Transverse colon (tissue), 4 donors: ENCODE measurements at places on chromosomes 7 and 10.

DNA sequence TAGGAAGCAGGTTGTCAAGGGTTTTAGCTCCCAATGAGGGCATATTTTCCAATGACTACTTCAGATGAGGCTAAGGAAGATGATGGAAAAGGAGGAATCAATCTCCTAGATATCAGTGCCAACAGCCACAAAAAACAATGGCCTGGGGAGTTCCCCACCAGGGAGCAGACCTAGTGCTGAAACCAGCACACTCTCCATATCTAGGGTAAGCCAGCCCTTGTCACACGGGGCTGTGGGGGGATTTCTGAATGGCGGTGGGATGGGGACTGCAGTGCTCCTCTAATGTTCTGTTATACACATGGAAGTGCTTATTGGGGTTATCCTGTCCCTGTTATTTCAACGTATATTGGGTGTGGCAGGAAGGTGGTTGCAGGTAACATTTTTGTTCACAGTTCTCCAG is 18.5 kb downstream of the EPC1 start:
- H3K4me3 ChIP-seq = no peak overlapping the region
- H3K27me3 ChIP-seq = no peaks in the 10 kb centered on the region
- no peaks in the 10 kb centered on the region for H3K36me3 ChIP-seq
- no peak overlapping the region for H3K27ac ChIP-seq

GRCh38 chr7:43872406-43873110 is 3.2 kb upstream of the MRPS24 start:
- H3K36me3 ChIP-seq = no peaks in the 10 kb centered on the region
- no peaks in the 10 kb centered on the region for H3K27me3 ChIP-seq
- peak; percentile 63 for DNase-seq
- no peak overlapping the region for H3K4me3 ChIP-seq
- peak overlapping the region; percentile 66 for H3K27ac ChIP-seq

- no peaks in the 10 kb centered on the region for H3K4me1 ChIP-seq
- no peak for DNase-seq
- peaks cover 9% of the 10 kb centered on the region for H3K36me3 ChIP-seq
- H3K27me3 ChIP-seq = no peaks in the 10 kb centered on the region
These were observed 23.0 kb downstream of the DENND11 start for GRCh38 chr7:141679014-141679413.

GRCh38 chr7:2019711-2020511 is 212.8 kb downstream of the MAD1L1 start:
- H3K36me3 ChIP-seq = no peaks in the 10 kb centered on the region
- no peak overlapping the region for H3K4me3 ChIP-seq
- no peaks in the 10 kb centered on the region for H3K27me3 ChIP-seq
- DNase-seq = peak; percentile 41
- peaks cover 8% of the 10 kb centered on the region for H3K4me1 ChIP-seq

DNA sequence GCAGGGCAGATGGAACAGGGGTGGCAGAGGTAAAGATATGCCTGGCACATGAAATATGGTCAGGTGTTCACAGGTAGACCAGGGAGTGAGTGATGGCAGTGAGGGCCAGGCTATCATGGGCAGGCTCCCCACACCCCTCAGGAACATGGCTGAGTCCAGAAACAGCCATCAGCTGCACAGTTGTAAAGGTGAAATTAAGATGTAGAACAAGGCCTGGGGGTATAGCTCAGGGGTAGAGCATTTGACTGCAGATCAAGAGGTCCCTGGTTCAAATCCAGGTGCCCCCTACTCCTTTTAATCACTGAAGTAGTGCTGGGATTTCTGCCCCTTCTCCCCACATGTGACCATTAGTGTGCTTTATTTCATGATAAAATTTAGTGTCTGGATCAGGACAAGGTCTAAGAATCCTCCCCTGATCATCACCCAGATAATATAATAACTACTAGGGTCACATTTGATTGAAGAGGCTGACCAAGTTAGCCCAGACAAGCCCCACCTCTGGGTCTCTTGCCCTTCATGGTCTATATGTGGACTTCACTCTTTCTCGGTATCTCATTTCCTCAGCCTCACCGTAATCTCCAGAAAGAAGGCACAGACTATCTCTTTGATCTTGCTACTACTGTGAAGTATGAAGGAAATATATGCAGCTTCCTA is 69.0 kb downstream of the ZNF783 start:
- peaks cover 5% of the 10 kb centered on the region for H3K27me3 ChIP-seq
- DNase-seq = no peak
- no peaks in the 10 kb centered on the region for H3K4me1 ChIP-seq
- no peak overlapping the region for H3K27ac ChIP-seq

- H3K27me3 ChIP-seq = no peaks in the 10 kb centered on the region
- no peak overlapping the region for H3K4me3 ChIP-seq
- no peaks in the 10 kb centered on the region for H3K4me1 ChIP-seq
- H3K36me3 ChIP-seq = no peaks in the 10 kb centered on the region
- H3K27ac ChIP-seq = no peak overlapping the region
These were observed 134.6 kb downstream of the TCERG1L start for GRCh38 chr10:131176907-131177306.

GRCh38 chr10:6558272-6558671 is 21.8 kb downstream of the PRKCQ start:
- DNase-seq = no peak
- no peaks in the 10 kb centered on the region for H3K4me1 ChIP-seq
- H3K27me3 ChIP-seq = no peaks in the 10 kb centered on the region
- peak overlapping the region; percentile 25 for H3K27ac ChIP-seq
- H3K36me3 ChIP-seq = no peaks in the 10 kb centered on the region

- no peak for DNase-seq
- no peak overlapping the region for H3K27ac ChIP-seq
- H3K4me3 ChIP-seq = no peak overlapping the region
- no peaks in the 10 kb centered on the region for H3K27me3 ChIP-seq
- H3K4me1 ChIP-seq = no peaks in the 10 kb centered on the region
These were observed 207.8 kb downstream of the WDR37 start for GRCh38 chr10:1264001-1264400.

GRCh38 chr10:61283066-61283465 is 170.1 kb downstream of the TMEM26 start:
- no peak overlapping the region for H3K27ac ChIP-seq
- DNase-seq = no peak
- H3K4me1 ChIP-seq = peaks cover 5% of the 10 kb centered on the region

DNA sequence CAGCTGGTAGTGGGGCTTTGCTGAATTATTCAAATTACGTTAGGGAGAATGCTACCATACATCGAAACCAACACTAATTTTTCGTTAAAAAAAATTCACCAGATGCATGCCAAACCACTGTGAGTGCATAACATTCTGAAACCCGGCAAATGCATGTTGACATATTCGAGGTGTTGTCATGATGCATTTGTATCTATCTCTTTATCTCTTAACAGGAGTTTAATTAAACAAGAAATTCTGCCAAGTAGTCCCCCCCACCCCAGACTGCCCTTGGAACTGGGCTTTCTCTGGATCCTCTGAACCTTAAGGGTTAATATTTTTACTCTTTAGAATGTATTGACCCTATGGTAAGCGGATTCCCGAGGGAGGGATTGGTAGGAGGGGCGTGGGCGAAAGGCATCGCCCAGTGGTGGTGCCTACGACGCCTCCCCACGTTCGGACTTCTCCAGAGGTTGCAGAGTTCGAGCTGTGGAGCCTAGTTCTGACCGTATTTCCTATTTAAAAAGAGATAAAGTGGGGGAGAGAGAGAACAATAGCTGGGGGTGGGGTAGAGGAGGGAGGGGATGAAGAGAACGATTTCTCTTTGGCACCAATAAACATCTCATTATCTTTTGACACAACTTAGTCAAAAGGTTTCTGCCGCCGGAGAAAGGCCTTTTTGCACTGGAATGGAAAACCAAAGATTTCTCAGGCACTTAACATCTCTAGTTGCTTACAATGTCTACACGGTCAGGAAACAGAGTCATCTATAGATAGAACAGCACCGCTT is 7.2 kb downstream of the DLX6 start:
- H3K36me3 ChIP-seq = no peaks in the 10 kb centered on the region
- no peak overlapping the region for H3K4me3 ChIP-seq
- peaks cover 100% of the 10 kb centered on the region for H3K27me3 ChIP-seq
- H3K4me1 ChIP-seq = no peaks in the 10 kb centered on the region
- DNase-seq = no peak

- H3K36me3 ChIP-seq = no peaks in the 10 kb centered on the region
- no peak for DNase-seq
- no peak overlapping the region for H3K27ac ChIP-seq
These were observed 116.2 kb upstream of the LAMB4 start for GRCh38 chr7:108246227-108246837.

DNA sequence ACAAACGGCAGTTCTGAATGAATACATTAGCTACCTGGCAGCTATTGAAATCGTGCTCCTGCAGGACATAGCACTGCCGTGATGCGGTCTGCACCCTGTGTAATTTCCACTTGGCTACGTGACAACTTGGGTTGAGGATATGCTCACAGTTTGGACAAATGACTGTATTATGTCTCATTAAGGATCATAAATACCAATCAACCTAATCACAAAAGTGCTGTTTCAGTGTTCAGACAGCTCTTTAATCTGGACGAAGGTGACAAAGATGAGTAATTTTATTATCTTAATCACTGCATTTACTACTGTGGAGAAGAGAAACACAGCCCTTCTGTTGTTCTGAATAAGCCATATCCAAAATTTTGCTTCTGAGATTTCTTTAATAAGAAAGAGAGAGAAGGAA is 210.8 kb upstream of the PFKP start:
- H3K27ac ChIP-seq = no peak overlapping the region
- no peak for DNase-seq
- H3K4me1 ChIP-seq = no peaks in the 10 kb centered on the region

GRCh38 chr7:47310020-47310419 is 271.9 kb downstream of the TNS3 start:
- no peak overlapping the region for H3K4me3 ChIP-seq
- H3K36me3 ChIP-seq = no peaks in the 10 kb centered on the region
- DNase-seq = no peak

DNA sequence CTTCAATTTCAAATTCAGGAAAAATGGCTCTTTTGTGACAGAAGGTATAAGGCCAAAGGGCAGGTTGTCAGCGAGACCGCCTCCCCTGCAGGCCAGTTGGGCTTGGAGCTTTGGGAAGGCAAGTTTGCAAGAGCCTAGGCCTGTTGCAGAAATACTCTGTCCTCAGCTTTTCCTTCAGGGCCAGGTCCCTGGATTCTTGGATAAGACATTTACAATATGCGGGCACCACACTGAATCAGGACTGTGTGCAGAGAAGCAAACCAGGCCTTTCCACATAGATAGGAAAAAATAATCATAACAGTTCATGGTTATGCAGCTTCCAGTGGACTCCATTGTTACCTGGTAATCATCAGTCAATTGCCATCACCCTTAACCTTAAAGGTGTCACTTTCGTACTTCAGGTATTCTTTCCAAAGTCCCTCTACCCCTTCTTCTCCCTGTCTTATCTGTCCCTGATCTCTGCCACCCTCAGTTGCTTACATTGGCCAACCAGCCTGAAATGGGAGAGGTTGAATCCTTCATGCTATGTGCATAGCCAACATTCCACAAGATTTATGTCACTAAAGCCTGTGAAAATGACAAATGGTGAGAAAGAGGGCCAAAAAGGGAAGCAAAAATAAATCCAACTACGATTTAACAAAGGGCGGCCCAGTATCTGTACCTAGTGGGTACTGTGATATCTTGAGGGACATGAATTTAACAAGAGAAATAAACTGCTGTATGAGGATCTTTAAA is 304.5 kb upstream of the NFE2L3 start:
- peaks cover 32% of the 10 kb centered on the region for H3K4me1 ChIP-seq
- no peaks in the 10 kb centered on the region for H3K36me3 ChIP-seq
- peak overlapping the region; percentile 87 for H3K27ac ChIP-seq
- no peak overlapping the region for H3K4me3 ChIP-seq
- no peak for DNase-seq

GRCh38 chr10:102396317-102396650 is 779 bp downstream of the NFKB2 start:
- peak overlapping the region; percentile 94 for H3K27ac ChIP-seq
- peaks cover 26% of the 10 kb centered on the region for H3K4me1 ChIP-seq

- H3K4me1 ChIP-seq = no peaks in the 10 kb centered on the region
- no peak overlapping the region for H3K4me3 ChIP-seq
- no peak overlapping the region for H3K27ac ChIP-seq
- H3K27me3 ChIP-seq = no peaks in the 10 kb centered on the region
- no peak for DNase-seq
These were observed 129.9 kb downstream of the INHBA start for GRCh38 chr7:41573015-41573414.

DNA sequence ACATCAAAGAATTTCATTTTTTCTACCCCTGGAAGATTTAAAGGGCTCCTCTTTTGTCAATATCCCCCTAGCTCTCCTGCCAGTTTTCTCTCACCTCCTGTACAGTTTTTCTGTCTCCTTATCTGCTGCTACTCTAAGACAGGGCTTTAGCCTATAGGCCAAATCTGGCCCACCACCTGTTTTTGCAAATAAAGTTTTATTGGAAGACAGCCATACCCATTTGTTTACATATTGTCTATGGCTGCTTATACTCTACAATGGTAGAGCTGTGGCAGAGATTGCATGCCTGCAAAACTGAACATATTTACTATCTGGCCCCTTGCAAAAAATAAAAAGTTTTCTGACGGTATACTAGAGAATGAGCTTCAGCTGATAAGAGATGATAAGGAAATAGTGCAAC is 37.4 kb upstream of the GARS1 start:
- peaks cover 4% of the 10 kb centered on the region for H3K36me3 ChIP-seq
- H3K4me1 ChIP-seq = no peaks in the 10 kb centered on the region
- no peaks in the 10 kb centered on the region for H3K27me3 ChIP-seq

- no peak overlapping the region for H3K4me3 ChIP-seq
- no peak overlapping the region for H3K27ac ChIP-seq
- no peaks in the 10 kb centered on the region for H3K4me1 ChIP-seq
- no peak for DNase-seq
- no peaks in the 10 kb centered on the region for H3K36me3 ChIP-seq
- no peaks in the 10 kb centered on the region for H3K27me3 ChIP-seq
These were observed 70.8 kb downstream of the HIP1 start for GRCh38 chr7:75667938-75668337.

DNA sequence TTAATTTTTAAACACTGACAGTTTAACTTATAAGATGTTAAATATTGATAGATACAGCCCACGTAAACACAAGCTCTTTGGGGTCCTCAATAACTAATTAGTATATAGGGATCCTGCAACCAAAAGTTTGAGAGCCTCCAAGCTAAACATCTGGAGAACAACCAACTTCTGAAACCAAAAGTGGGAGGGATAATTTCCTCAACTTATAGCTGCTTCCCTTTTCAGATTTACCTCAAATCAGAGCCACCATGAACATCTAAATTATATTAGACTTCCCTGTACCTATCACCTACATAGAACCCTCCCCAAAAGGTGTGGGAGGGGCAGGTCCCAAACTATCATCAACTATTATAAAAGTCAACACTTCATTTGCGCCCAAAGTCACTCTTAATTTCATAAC is 8.6 kb downstream of the PSAP start:
- DNase-seq = no peak
- H3K4me3 ChIP-seq = no peak overlapping the region
- H3K27ac ChIP-seq = no peak overlapping the region
- no peaks in the 10 kb centered on the region for H3K36me3 ChIP-seq
- H3K4me1 ChIP-seq = peaks cover 44% of the 10 kb centered on the region

GRCh38 chr7:83588602-83589240 is 60.2 kb downstream of the SEMA3E start:
- DNase-seq = no peak
- no peaks in the 10 kb centered on the region for H3K36me3 ChIP-seq
- H3K4me3 ChIP-seq = no peak overlapping the region
- no peaks in the 10 kb centered on the region for H3K27me3 ChIP-seq
- no peak overlapping the region for H3K27ac ChIP-seq
